T-helper 17 cell (primary cell): ENCODE measurements at places on chromosomes 2 and 18.

DNA sequence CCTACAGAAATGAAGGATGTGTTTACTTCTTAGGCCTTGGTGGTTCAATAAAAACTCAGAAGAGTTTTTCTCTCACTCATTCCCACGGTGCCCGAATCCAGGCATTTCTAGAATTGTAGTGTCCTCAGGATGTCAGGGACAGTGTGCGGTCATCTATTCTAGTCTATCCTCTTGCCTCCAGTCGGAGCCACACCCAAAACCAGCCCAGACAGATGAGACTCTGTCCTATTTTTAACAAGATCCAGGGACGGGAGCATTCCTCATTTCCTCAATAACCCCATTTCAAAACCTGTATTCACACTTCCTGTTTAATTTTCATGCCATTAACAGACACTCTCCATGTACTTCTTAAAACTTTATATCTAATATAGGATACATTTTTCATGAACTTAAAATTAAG lies 11.6 kb upstream of the RBMS1 start:
- DNase-seq = no peak

GRCh38 chr2:177296040-177296439 lies 31.5 kb upstream of the NFE2L2 start:
- DNase-seq = no peak

DNA sequence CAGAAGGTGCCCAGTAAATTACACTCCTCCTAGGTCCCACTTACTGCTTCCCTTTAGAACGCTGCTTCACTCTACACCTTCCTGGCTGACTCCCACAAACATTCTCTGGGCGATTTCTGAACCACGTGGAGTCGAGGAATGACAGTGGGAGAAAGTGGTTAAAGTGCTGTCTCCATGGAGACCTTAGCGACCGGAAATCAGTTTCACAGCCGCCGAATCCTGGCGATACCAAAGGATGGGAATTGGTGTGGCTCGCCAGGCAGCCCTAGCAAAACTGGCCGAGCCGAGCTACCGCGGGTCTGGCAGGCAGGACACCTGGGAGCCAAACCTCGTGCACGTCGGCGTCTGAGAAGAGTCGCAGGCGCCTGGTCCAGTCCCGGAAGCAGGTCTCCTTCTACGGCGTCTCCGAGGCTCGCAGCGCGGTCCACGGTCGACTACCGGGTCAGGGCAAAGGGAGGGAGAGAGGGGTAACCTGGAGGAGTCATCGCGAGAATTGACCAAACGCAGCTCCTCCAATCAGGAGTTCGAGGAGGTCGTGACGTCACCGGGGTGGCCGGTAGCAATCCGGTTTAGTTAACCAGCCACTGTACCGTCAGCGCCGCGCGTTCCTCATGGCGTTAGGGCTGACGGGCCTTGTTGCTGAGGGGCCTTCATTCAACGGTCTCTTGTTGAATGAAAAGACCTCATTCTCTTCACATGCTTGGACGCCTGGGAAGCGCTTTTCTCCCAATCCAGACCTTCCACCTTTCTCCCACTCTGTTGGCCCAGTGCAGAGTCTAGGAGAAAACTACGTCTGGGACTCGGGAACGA lies at the start of gene THADA:
Gene THADA (minus strand): TSS at position 436 of the 810 bp plus-strand sequence. CDS start 3,646 bp downstream, outside the sequence.
- DNase-seq = peak; percentile 88

DNA sequence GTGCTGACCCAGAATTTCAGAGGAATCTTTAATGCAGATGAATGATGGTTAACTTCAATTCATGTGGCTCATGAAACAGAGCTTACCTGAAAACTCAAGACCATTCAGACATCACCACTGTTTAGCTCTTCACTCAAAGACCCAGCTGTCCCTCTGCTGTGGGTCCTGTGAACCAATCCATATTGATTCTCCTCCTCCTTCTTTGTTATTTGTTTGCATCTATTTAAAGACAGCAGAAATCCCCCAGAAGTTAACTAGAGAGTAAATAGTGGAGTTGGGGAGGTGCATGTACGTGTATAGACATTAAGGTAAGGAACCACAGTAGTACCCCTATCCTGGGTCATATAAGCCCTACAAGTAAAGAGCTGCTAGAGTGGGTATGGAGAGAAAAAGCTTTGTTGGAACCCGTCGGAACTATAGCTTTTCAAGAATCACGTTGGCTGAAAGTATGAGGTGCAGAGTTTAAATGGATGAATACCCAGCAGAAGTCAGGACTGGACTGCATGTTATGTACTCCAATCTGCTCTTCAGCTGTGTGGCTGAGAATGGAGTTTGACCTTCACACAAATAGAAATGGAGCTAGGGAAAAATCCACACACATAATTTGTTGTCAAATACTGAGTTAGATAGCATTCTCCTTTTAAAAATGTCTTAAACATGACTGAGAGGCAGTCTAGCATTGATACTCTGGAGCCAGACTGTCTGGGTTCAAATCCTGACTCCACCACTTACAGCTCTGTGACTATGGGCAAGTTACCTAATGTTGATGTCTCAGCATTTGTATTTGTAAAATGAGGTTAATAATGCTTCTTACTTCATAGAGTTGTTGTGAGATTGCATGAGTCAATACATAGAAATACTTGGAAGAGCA lies 81.7 kb upstream of the HK2 start:
- DNase-seq = no peak

DNA sequence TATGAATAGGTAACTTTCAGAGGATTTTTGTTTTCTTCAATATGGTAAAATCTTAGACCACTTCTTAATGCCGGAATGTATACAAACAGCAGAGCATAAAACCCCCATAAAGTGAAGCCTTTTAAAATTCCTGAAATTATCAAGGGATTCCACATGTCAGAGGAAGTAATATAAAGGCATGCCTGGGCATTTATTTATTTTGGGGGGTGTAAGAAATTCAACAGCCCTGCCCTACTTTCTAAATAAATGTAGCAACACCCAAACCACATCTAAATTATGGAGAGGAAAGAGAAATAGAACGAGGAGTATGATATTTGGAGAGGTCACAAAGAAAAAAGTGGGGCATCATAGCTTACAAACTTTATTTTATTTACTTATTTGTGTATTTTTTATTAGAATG lies 9.9 kb downstream of the CHST9 start:
- DNase-seq = no peak

DNA sequence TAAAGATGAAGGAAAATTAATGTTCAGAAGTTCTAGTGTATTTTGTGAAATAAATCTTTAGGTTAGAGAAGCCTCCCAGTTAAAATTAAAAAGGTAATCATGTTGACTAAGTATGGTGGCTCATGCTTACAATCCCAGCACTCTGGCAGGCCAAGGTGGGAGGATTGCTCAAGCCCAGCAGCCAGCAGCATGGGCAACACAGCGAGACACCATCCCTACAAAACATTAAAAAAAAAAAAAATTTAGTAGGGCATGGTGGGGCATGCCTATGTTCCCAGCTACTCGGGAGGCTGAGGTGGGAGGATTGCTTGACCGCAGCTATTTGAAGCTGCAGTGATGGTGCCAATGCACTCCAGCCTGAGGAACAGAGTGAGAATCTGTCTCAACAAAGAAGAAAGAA lies 17.9 kb downstream of the XPO1 start:
- no peak for DNase-seq

GRCh38 chr2:199607914-199608313 lies 150.2 kb upstream of the SATB2 start:
- DNase-seq = no peak

- no peak for DNase-seq
Observed at GRCh38 chr18:43009674-43010073, 105.8 kb downstream of the RIT2 start.

DNA sequence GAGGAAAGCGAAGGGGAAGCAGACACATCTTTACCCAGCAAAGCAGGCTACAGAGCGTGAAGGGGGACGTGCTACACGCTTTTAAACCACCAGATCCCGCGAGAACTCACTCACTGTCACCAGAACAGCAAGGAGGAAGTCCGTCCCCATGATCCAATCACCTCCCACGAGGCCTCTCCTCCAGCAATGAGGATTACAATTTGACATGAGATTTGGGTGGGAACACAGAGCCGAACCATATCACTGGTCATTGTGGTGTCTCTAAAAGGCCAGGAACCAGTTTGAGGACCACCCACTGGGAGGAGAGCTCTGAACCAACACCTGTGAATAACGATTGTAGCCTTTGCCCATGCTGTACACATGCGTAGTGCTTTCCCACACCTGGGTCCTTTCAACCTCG lies 116.6 kb upstream of the FAM136A start:
- no peak for DNase-seq

GRCh38 chr18:37322492-37323035 lies 243.0 kb downstream of the CELF4 start:
- no peak for DNase-seq

- DNase-seq = no peak
Observed at GRCh38 chr2:233101816-233102215, 41.7 kb downstream of the INPP5D start.

DNA sequence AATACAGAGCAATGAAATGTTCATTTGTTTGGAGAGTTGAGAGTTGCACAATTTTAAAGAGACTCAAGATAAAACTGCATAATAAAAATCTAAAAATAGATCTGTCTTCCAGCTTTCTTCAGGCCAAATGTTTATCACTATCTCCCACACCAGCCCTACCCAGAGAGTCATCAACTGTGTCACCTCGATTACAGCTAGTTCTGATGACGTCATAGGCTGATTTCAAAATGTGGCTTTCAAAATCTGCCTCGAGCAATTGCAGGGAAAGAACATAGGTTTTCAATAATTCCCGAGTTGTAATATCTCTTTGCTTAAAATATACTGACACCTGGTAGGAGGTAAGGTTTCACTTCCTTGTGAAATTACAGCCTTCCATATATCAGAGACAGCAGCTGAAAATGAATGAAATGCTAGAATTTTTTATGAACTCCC lies 677.6 kb upstream of the ID2 start:
- no peak for DNase-seq

DNA sequence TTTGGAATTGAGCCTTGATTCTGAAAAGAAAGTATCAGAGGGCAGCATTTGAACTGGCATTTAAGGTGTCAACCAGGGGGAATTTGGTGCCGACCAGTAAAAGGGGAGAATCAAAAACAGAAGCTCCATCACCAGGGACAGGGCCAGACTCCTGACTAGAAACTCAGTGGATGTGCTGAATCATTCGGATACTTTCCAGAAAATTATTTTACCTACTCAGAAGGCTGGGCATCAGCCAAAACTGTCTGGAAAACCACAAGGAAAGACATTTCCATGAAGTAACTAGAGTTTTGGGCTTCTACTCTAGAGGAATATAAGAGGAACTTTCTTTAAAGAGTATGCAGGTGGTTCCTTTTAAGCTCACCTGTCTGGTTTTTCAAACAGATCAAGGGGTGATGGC lies 756.6 kb downstream of the RNF144A start:
- DNase-seq = no peak
